ENCODE measurements at places on chromosomes 6 and 20.

DNA sequence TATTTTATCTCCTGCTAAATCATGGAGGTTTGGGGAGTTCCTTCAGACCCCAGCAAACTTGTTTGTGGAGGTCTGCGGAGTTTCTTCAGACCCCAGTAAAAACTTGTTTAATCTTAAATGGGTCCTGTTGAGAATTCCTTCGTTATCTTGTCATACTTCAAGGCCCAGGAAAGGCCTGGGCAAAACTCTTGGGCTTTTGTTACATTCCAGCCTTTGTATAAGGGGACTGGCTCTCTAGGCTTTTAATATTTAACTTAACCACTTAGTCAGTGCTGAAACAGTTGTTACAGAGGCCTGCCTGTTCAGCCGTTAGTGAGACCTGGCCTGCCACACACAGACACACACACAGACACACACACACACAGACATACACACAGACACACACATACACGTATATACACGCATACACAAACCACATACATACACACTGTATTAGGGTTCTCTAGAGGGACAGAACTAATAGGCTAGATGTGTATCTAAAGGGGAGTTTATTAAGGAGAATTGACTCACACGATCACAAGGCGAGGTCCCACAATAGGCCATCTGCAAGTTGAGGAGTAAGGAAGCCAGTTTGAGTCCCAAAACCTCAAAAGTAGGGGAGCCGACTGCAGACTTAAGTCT, 21.3 kb upstream of the CST3 start:
- no peak for DNase-seq

GRCh38 chr6:14476793-14477531, 359.4 kb downstream of the CD83 start:
- no peak for DNase-seq

- no peak for DNase-seq
These were observed 23.3 kb downstream of the MTFR2 start for GRCh38 chr6:136226674-136227377.

GRCh38 chr6:53822401-53823125, 27.8 kb downstream of the LRRC1 start:
- DNase-seq: no peak

DNA sequence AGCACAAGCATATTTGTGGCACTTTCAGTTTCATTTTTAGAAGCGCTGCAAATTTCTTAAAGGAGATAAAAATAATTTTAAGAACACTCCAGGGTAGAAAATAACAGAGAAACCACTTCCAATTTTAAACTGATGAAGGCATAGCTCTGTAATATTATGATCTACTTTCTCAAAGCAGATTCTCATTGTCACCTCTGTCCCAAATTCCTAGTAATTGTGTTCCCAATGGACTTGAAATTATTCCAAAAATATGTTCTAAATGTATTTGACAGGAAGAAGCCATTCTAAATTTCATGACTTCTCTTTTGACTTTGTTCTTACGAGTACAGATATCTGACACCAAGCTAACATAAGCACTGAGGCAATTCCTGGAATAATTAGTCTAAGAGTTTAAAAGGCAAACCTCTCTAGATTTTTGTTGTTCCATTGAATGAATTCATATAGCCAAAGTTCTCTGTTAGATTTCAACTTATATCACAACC, 140.2 kb upstream of the CARMIL1 start:
- no peak for DNase-seq

GRCh38 chr6:157723376-157723775, 99.7 kb upstream of the SNX9 start:
- DNase-seq: no peak

- DNase-seq: no peak
These were observed 183.1 kb downstream of the UBE3D start for GRCh38 chr6:82882363-82883023.

DNA sequence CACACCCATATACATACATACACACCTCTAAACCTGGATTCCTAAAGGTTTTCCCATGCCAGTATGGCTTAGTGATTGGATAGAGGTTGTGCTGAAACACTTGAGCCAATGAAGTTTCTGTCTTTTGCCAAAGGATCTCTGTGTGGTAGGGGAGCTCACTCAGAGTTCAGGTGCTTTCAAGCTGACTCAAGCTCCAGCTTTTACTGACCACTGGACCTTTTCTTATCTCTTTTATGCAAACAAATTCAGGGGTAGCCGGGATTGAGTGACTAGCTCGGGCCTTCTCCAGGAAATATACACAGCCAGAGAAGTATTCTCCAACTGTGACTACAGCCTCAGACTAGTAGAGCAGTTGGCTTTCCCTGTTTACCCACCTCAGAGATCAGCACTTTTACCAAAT, 21.5 kb upstream of the DSE start:
- DNase-seq: no peak

DNA sequence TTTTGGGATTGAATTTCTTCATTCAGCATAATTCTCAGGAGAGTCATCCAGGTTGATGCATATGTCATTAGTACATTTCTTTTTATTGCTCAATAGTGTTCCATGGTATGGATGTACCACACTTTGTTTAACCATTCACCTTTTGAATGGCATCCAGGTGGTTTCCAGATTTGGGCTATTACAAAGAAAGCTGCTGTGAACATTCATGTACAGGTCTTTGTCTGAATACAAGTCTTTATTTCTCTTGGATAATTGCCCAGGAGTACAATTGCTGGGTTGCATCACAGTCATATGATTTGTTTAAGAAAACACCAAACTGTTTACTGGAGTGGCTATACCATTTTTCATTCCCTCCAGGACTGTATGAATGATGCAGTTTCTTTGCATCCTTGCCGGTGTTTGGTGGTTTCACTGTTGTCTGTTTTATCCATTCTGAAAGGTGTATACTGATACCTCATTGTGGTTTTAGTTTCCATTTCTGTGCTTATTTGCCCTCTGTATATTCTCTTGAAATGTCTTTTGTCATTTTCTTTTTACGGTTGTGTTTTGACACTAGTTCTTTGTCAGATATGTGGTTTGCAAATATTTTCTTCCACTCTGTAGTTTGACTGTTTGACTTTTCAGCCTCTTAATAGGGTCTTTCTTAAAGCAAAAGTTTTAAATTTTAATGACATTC, 8.8 kb downstream of the CDKAL1 start:
- no peak for DNase-seq
